ENCODE measurements at places on chromosomes 7 and 10.

- DNase-seq: no peak
These were observed 123.5 kb downstream of the KMT2C start for GRCh38 chr7:152312316-152312715.

GRCh38 chr7:155773531-155773930 is 38.7 kb downstream of the SHH start:
- no peak for DNase-seq

- no peak for DNase-seq
These were observed 70.4 kb downstream of the RSU1 start for GRCh38 chr10:16746856-16747255.

GRCh38 chr7:139417478-139417877 is 57.8 kb downstream of the LUC7L2 start:
- no peak for DNase-seq

DNA sequence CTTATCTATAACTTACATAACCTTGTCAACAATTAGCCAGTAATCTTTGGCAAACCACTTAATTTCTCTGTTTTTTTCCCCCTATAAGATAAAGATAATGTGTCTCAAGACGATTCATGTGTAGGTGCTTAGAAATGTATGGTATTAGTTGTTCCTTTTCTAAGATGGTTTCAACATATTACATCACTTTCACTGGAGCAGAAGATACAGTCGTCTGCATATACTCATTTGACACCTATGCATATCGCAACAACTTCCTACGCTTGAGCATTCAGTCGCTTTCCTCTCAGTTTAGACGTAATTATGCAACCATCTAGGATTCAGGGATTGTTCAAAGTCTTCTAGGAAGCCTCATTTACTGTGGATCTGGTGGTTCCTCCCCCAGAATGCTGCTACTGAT is 396.7 kb downstream of the PHTF2 start:
- no peak for DNase-seq
